ENCODE measurements at places on chromosomes 7 and 10. TPM values are rescaled to one million over a fixed set of nuclear protein-coding genes. Genes with fewer than 3 reads are reported as not detected.

The LIPN gene
- total RNA-seq, result not detected

The INSYN2A gene
- 0.78 TPM for total RNA-seq

The DOCK4 gene
- total RNA-seq, result 14.4 TPM

The CCDC126 gene
- 16.3 TPM for total RNA-seq

The CAMK2B gene
- not detected for total RNA-seq

The SEMA4G gene
- total RNA-seq, result 1.2 TPM

The TFR2 gene
- total RNA-seq, result 0.89 TPM

The ACTR3C gene
- 1.2 TPM for total RNA-seq

The RTKN2 gene
- 0.89 TPM for total RNA-seq

The DCLRE1C gene
- 8.2 TPM for total RNA-seq

The GIMAP4 gene
- total RNA-seq, result 0.59 TPM

The SCD gene
- 366 TPM for total RNA-seq

The OR9A2 gene
- total RNA-seq, result not detected

The CLDN15 gene
- total RNA-seq, result 2.9 TPM

The CPA2 gene
- not detected for total RNA-seq

The FZD1 gene
- total RNA-seq, result 8.3 TPM

The LEP gene
- not detected for total RNA-seq

The SMIM30 gene
- total RNA-seq, result 60.3 TPM

The IL6 gene
- total RNA-seq, result 23.2 TPM

The C10orf90 gene
- not detected for total RNA-seq

The GPR26 gene
- not detected for total RNA-seq

The PTPN20 gene
- 0.59 TPM for total RNA-seq

The MRM2 gene
- 13.4 TPM for total RNA-seq

The ADAM12 gene
- 360 TPM for total RNA-seq

The HTR5A gene
- not detected for total RNA-seq

The AFAP1L2 gene
- total RNA-seq, result 0.05 TPM
